H4 (cell line): ENCODE measurements at places on chromosomes 1 and 21. TPM values are rescaled to one million over a fixed set of nuclear protein-coding genes. Genes with fewer than 3 reads are reported as not detected.

The ZSWIM5 gene
- 1.3 and 1.6 TPM in 2 replicates for total RNA-seq

The SLAMF1 gene
- not detected in 2 replicates for total RNA-seq

The OR2M3 gene
- total RNA-seq, result 0.04 TPM in 1 of 2 replicates, not detected in the other

The RAB42 gene
- not detected in 2 replicates for total RNA-seq

The LCE3E gene
- not detected in 2 replicates for total RNA-seq

The SLC45A3 gene
- 4.3 and 7.1 TPM in 2 replicates for total RNA-seq

The ROR1 gene
- total RNA-seq, result 1.8 and 4.1 TPM in 2 replicates

The FALEC gene
- total RNA-seq, result not detected in 2 replicates

The DPH5 gene
- 37.2 and 49.6 TPM in 2 replicates for total RNA-seq

The BLACAT1 gene
- total RNA-seq, result 0.66 and 0.89 TPM in 2 replicates

The MR1 gene
- total RNA-seq, result 11.8 and 11.9 TPM in 2 replicates

The PCNX2 gene
- total RNA-seq, result 14.7 and 18.6 TPM in 2 replicates

The CELA2A gene
- total RNA-seq, result not detected in 2 replicates

The MSH4 gene
- not detected in 2 replicates for total RNA-seq

The OR10Z1 gene
- not detected in 2 replicates for total RNA-seq

The MYOC gene
- total RNA-seq, result not detected in 2 replicates

The KPRP gene
- total RNA-seq, result not detected in 2 replicates

The CR2 gene
- 0.02 and 0.08 TPM in 2 replicates for total RNA-seq

The FOXD3 gene
- total RNA-seq, result 0.06 and 0.53 TPM in 2 replicates

The TTC39A gene
- total RNA-seq, result 0.83 and 3.5 TPM in 2 replicates

The SMG5 gene
- total RNA-seq, result 39.9 and 45.9 TPM in 2 replicates

The ZBTB8B gene
- total RNA-seq, result 0.02 TPM in 1 of 2 replicates, not detected in the other

The CCDC27 gene
- total RNA-seq, result not detected in 2 replicates

The ITGB3BP gene
- total RNA-seq, result 47.6 and 49.1 TPM in 2 replicates

The PCBP3 gene
- 6.1 and 10.2 TPM in 2 replicates for total RNA-seq

The AZIN2 gene
- total RNA-seq, result 3.9 and 5.8 TPM in 2 replicates

The RAB25 gene
- total RNA-seq, result 0.19 TPM in 1 of 2 replicates, not detected in the other

The PRRX1 gene
- 0.10 TPM in 1 of 2 replicates, not detected in the other for total RNA-seq

The MCOLN3 gene
- 0.72 and 1.4 TPM in 2 replicates for total RNA-seq

The DYRK3 gene
- 13.4 and 19.6 TPM in 2 replicates for total RNA-seq

The IL12RB2 gene
- total RNA-seq, result not detected in 2 replicates

The WNT2B gene
- 0.37 and 0.97 TPM in 2 replicates for total RNA-seq

The AGT gene
- 66.1 and 72.7 TPM in 2 replicates for total RNA-seq

The TDRD5 gene
- not detected in 2 replicates for total RNA-seq

The ERO1B gene
- 3.2 and 4.2 TPM in 2 replicates for total RNA-seq

The CFHR4 gene
- total RNA-seq, result not detected in 2 replicates

The MYOG gene
- not detected in 2 replicates for total RNA-seq

The PTPRF gene
- total RNA-seq, result 8.5 and 11.6 TPM in 2 replicates

The GPATCH3 gene
- total RNA-seq, result 5.1 and 15.9 TPM in 2 replicates

The S100A3 gene
- 5.2 and 5.3 TPM in 2 replicates for total RNA-seq

The AK5 gene
- total RNA-seq, result 10.4 and 13.5 TPM in 2 replicates

The OSBPL9 gene
- total RNA-seq, result 112 and 259 TPM in 2 replicates

The MROH9 gene
- not detected in 2 replicates for total RNA-seq

The CCDC181 gene
- 1.1 and 1.7 TPM in 2 replicates for total RNA-seq

The LHX4 gene
- total RNA-seq, result 0.15 TPM in 1 of 2 replicates, not detected in the other

The IL22RA1 gene
- 0.85 and 1.2 TPM in 2 replicates for total RNA-seq

The SPRR2G gene
- total RNA-seq, result not detected in 2 replicates

The GCSAML gene
- total RNA-seq, result 0.29 and 1.9 TPM in 2 replicates

The PPP2R5A gene
- 15.1 and 18.4 TPM in 2 replicates for total RNA-seq
